ENCODE measurements at places on chromosomes 4 and X. TPM values are rescaled to one million over a fixed set of nuclear protein-coding genes. Genes with fewer than 3 reads are reported as not detected.

Gene LRCH2
- total RNA-seq = not detected

Gene PF4V1
- not detected for total RNA-seq

Gene STOX2
- total RNA-seq = not detected

Gene GABRA4
- not detected for total RNA-seq

Gene MAD2L1
- 49.3 TPM for total RNA-seq

Gene PAK3
- total RNA-seq = 0.44 TPM

Gene TCEANC
- 6.2 TPM for total RNA-seq

GRCh38 chrX:131795442-131796229, 227.5 kb upstream of the STK26 start:
- DNase-seq = no peak

DNA sequence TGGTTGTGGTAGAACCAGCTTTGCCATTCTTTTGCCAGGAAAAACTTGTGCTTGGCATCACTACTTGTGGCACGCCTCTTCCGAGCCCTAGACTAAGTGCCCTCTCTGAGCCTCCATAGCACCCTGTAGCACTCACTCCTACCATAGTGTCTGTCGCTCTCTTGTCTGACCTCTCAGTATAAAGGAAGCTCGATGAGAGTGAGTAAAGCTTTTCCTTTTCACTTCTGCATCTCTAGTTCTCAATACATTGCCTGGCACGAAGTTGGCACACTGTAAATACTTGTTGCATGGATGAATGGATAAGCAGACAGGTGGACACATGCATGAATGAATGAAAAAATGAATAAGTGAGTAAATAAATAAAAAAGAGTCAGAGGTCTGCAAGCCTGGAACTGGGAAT, 48.3 kb downstream of the TLR10 start:
- no peak for DNase-seq

- DNase-seq = no peak
Measured at GRCh38 chr4:81786766-81787165, 315.1 kb upstream of the RASGEF1B start.

DNA sequence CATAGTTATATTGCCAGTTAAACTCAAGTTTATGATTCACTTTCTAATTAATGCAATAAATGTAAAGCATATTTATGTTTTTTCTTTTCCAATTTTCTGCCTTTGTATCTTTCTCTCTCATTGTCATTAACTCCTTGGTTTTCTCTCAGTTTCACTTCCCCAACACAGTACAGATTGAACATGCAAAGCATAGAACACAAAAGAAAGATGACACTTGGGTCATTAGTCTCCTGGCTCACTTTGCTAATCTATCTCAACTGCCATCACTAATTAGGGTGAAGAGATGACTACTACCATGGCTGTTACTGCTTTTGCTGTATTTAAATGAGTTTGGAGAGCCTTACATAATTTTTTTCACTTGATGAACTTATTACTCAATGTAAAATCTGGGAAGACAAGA, 12.3 kb upstream of the NAA11 start:
- no peak for DNase-seq

DNA sequence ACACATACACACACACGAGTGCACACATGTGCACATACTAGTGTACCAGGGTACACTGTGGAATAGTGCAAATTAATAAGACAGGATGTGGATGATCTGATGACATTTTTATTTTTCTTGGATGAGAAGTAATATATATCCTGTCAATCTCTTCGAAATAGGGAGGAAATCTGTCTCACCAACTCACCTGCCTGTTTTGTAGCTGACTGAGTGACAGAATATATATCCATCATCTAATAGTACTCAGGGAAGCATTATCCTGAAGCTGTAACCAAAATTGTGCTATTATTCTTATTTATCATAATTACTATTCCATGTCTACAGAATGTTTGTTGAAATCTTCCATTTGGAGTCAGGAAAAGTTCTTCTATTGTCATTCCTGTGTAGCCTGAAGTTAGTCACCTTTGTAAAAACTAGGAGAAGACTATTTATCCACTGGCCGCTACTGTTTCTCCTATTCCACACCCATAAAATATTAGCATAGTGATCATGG, 888.0 kb downstream of the TRAM1L1 start:
- DNase-seq = no peak

DNA sequence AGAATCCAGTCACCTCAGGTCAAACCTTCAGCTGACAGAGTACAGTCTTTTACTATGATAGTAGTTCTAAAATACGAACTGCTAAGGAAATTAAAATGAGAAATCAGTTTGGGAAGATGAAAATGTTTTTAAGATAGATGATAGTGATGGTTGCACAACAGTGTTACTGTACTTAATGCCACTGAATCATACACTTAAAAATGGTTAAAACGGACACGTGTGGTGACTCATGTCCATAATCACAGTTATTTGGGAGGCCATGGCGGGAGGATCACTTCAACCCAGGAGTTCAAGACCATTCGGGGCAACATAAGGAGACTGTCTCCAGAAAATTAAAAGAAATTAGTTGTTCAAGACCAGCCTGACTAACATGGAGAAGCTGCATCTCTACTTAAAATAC, 41.4 kb downstream of the ABHD18 start:
- DNase-seq = no peak

DNA sequence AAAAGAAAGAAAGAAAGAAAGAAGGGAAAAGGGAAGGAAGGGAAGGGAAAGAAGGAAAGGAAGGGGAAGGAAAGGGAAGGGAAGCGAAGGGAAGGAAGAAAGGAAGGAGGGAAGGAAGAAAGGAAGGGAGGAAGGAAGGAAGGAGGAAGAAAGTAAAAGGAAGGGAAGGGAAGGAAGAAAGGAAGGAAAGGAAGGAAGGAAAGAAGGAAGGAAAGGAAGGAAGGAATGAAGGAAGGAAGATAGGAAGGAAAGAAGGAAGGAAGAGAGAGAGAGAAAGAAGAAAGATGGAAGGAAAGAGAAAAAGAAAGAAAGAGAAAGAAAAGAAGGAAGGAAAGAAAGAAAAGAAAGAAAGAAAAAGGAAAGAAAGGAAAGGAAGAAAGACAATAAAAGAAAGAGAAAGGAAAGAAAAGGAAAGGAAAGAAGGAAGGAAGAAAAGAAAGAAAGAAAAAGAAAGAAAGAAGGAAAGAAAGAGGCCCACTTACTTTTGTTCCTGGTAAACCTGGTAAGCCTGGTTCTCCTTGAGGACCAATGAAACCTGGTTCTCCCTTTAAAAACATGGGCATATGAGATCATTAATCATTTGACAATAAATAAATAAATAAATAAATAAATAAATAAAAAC, 105.9 kb upstream of the ETNPPL start:
- no peak for DNase-seq

- no peak for DNase-seq
Measured at GRCh38 chrX:43805579-43805978, 76.7 kb downstream of the MAOB start.

DNA sequence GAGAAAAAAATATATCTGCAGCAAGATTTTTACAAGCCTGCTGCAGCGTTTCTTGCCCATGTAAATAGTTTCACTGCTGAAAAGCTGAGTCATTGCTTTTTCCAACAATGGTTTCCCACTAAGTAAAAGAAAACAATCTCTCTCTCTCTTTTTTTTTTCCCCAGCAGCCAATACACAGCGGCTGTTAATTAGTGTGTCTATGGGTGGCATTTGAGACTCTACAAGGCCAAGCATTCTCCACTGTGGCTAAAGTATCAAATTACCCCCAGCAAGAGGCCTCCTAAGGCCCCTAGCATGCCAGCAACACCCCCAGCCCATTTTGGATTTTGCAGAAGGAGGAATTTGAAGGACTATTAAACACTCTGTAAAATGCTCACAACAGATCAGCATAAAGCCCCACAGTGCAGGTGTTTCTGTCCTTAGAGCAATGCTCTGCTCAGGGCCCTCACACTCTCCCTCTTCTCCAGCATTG, 837.4 kb downstream of the TRIML1 start:
- no peak for DNase-seq

GRCh38 chrX:24242649-24243175, 71.2 kb downstream of the SUPT20HL2 start:
- no peak for DNase-seq

DNA sequence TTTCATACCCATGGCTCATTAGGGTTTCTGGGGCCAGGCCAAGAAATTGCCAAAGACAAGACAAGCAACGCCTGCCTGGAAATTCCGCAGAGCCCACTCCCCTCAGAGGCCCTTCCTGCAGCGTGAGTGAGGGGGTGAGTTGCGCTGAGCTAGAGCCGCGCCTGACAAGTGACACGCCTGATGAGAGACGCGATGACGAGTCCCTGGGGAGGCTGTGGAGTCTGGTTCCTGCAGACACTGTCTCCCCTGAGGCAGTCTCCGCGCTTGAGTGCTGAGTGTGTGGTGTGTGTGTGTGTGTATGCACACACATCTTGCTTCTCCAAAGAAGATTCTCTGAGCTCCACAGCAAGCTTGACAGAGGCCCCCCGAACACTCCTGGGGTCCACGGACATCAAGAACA, 269.8 kb downstream of the BCOR start:
- DNase-seq = no peak

DNA sequence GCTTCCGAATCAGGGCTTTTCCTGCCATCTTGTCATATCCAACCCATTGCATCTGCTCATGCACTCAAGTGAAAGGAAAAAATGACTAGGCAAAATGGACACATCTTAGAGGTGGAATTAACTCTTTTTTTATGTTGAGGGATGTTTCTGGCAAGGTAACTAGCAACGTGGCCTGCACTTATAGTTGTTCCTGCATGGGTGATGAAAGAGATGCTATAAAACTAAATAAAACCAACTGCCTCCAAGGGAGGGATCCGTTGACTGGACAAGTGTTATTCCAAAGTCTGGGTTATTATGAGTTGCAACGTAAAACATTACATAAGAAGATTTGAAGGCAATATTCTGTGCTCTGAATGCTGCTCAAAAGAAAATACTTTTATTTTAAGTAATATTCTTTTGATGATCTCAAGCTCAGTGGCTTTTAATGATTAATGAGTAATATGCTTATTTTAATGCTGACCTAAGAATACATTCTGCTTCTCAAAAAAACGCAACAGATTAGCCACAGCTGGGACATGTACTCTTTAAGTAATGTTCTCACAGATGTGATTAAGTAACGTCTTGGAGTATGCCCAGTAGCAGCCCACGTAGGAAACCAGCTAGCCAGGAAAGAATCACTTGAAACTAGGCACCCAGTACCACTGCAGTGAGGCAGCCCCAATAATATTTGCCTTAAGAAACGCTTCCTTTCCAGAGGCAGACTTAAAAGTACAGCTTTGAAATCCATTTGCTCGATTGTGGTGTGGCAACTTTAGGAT, 27.4 kb downstream of the KLF3 start:
- DNase-seq = no peak

DNA sequence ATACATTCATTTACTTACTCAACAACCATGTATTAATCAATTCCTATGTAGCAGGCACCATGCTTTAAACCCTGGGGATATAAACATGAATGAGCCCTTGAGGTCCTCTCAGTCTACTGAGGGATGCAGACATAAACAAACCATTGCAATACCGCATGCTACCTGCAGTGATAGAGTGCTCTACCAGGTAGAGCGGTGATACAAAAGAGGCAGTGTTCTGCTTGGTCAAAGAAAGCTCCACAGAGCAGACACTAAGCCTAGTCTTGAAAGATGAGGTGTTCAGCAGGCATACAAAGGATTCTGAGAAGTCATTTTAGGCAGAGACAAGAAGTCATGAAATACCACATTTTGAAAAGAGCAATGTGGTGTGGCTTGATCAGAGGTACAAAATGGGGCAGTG, 26.9 kb upstream of the AMOT start:
- DNase-seq = no peak

- DNase-seq = no peak
Measured at GRCh38 chrX:148507418-148507817, 7.0 kb downstream of the AFF2 start.

DNA sequence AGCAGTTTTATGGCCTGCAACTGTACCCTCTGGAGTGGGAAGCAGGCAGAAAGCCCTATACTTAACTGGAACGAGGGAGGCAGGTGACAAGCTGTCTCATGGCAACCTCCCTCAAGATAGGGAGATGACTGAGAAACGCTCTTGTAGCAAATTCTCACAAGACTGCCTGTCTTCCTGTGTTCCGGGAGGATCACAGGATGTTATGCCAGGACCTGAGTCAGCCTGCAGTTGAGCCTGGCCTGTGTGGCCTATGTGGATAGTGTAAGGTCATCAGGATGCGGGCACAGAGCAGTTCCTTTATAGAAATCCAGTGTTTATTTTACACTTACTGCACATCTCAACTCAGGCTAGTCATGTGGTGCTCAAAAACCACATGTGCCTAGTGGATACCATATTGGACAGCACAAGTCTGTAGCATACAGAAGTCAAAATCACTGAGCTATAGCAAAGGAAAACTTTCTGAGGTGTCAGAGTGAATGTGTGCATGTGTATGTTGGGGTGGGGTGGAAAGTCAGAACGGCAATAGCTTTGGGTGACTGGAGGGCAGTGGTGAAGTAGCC, 25.2 kb downstream of the TAF7L start:
- no peak for DNase-seq

- DNase-seq = no peak
Measured at GRCh38 chrX:18887825-18888212, 96.1 kb downstream of the PHKA2 start.

DNA sequence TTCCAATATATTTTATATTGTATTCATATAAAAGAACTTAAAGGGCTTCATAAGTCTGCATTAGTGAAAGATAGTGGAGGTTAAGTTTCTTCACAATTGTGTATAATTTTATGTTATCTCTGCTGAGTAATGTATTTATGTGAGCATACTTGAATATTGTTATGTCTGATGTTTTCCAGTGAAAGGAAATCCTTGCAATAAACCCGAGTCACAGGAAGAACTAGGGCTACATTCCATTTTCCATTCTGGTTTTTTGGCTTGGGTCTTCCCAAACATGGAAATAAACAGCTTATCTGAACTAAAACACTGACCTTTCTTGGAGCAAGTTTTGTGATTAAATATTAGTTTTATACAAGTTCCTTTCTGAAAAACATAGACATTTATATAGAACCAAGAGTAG, 231.3 kb upstream of the GPRIN3 start:
- no peak for DNase-seq

DNA sequence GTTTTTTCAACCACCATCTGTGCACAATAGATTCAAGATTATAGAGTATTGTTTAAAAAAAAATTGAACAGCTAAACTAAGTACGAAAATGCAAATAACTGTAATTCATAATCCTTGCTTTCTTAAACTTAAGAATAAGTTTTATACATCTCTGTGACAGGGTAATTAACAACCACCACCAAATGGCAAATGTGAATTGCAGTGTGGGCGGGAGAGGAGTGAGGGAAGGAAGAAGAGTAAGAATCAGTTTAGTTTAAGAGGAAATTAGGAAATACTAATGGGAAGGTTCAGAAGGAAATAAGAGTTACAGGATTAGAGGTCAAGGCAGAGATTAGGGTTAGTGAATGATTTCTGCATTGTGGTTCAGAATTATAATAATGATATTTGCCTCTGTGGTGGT, 430.9 kb downstream of the SPRY1 start:
- no peak for DNase-seq

Data from activated naive CD8-positive, alpha-beta T cell treated with anti-CD3 and anti-CD28 coated beads, Interleukin-2, amount 10 ng/mL, durations not matched to agents 7 days and 5 days (primary cell).